ENCODE measurements at places on chromosomes 2 and 18. TPM values are rescaled to one million over a fixed set of nuclear protein-coding genes. Genes with fewer than 3 reads are reported as not detected.

DNA sequence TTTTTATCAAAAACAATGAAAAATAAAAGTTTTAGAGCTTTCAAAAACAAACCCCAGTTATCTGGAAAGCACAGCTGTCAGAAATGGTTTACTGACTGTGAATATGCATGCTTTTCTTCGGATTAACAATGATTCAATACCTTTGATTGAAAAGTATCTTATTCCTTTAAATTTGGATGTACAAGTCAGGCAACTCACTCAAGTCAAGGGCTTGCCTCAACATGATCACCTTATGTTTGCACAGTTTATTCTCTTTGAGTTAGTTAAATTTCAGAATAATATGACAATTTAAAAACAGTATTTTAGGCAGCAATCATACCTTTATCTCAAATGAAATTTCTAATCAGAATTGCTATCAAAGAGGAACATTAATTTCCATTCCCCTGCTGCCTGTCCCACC lies 108.8 kb upstream of the FOSL2 start:
- DNase-seq: no peak

SGPP2 gene
- 0.61 TPM for polyA plus RNA-seq

- DNase-seq: no peak
These were observed 221.1 kb downstream of the ALPK2 start for GRCh38 chr18:58407649-58408407.

DNA sequence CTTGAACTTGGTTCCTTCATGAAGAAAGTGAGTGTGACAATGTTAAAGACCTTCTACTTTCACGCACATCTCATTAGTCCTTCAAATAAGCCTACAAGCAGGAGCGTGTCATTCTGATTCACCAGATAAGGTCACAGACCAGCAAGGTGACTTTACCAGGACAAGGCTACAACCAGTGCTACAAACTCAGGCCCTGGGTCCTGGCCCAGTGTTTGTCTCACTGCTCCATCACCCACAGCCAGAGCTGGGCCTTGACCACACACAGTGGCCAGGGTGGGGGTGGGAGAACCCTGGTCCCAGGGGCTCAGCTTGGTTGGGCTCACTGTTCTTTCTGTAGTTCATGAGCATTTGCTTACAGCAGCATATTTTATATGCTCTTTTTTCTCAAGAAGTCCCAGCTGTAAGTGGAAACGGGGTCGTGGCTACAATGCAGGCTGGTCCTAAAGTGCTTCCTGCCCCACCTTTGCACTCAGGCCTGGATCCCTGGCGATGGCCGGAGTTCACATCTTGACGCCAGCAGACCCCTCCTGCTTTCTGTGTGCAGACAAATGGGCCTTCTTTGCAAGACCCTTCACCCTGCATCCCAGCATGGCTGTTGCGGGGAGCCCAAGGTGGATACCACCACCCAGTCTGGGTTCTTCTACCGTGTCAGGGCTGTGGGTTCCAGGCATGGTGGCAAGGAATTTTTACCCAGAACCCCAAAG lies 153.6 kb upstream of the EPAS1 start:
- DNase-seq: no peak

DNA sequence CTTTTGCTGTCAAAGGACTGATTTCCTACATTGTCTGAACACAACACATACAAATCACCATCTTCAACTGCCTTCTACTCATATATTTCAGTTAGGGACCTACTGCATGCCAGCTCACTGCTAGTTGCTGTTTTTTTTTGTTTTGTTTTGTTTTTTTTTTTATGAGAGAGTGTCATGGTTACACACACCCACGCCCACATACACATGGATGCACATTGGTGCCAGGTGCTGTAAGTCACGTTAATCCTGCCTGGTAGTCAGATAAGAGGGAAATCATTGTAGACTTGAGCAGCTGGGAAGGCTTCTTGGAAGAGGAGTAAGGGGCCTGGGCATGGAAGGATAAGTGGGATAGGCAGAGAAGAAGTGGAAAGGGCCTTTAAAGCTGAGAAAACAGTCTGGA lies 209.9 kb downstream of the TDRD15 start:
- DNase-seq: no peak

DNA sequence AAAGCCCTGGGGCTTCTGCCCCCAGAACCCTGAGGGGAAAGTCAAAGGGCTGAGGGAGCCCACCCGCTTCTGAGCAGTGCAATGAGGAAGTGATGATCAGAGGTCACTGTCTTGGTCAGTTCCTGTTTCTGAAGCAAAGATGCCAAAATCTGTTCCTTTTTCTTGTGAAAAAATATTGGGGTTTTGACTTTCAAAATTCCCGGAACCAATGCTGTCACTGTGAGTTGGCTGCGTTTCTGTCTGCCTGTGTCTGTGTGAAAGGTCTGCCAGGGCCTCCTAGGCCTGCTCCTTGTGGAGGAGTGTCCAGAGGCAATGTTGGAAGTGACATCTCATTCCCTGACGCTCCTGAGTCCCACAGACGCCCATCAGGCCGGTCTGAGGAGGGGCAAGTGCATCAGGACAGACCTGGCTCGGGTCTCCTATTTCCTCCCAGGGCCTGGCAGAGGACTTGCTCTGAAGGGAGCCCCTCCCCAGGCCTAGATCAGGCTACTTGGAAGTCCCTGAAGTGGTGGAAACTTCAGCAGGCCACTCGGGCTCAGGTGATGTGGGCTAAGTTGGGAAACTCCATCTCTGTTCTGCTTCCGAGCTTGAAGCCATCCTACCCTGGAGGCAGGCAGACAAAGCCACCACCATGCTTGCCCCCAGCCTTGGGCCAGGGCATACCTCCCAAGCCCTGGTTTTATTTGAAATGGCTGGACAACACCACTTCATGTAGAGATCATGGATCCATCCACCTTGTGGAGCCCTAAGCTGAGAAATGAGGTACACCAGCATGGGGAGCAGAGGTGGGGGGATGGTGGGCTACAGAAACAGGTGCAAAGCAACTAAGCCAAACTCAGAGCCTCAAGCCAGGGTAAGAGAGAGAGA lies 51.0 kb downstream of the PKDCC start:
- peak; percentile 52 for DNase-seq

DNA sequence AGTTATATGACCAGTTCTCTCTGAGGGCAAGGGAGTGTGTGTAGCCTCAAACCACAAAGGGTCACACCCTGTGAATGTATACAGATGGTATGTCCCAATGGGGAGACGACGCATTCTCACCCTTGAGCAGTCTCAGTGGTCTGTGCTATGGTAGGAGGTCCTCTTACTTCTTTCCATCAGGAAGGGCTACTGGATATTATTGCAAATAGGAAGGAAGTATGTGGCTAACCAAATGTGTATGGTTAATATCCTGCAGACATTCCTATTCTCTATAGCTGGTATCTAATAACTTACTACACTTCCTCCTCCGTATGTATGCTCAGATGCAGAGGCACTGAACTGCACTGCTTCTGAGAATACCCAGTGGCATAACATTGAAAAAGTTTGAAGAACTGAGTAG lies 306.7 kb upstream of the CCDC68 start:
- DNase-seq: no peak

DNA sequence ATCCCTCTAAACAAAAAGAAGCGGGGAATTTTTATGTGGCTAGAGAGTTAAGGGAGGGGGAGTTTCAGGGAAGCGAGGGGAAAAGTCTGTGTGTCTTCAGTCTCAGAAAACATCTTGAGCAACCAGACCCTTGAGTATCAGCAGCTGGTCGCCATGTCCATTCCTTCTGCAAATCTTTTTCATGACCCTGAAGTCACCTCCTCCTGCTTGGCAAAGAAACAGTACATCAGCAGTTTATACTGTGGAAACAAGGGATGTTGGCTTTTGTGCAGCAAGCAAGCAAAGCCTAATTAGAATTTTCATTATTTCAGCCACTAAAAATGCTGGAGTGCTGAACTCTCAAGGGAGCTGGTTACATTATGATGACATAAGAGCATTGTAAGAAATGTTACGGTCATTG lies 187.4 kb upstream of the SLC8A1 start:
- no peak for DNase-seq

CRYGC gene
- not detected for polyA plus RNA-seq

DNA sequence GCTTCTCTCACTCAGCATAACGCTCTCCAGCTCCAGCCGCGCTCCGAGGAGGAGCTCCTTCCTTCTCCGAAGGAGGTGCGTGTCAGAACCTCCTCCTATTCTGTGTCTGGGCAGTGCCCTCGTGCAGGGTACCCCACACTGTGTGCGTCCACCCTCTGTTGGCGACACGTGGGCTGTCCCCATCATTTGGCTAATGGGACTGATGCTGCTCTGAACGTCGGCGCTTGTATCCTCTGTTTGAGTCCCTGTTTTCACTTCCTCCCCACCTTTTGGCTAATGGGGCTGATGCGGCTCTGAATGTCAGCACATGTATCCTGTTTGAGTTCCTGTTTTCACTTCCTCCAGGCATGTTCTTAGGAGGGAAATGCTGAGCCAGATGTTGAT lies 22.2 kb downstream of the KCNG2 start:
- peak; percentile 57 for DNase-seq

GRCh38 chr2:185787227-185788145 lies 48.9 kb downstream of the FSIP2 start:
- no peak for DNase-seq

DNA sequence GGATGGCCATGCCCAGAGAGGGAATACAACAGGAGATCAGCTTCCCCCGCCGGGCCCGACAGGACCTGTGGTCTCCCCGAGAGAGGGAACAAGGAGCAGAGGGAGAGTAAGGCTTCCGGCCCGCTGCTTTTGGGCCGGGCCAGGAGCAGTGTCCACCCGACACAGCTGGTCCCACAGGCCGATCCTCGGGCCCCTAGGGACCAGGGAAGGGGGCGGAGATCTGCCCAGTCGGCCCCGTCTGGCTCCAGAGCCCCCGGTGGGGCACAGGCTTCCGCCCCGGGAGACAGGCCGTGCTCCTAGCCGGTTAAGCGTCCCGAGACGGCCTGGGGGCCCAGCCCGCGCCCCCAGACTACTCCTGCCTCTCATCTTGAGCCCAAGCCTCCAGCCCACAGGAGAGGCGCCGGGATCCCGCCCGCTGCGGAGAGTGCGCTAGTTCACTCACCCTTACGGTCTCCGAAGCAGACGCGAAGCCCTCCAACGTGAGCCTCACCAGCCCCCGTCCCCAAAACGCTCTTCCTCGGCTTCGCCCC lies at the start of gene MCFD2:
TSS of gene MCFD2 (minus strand) at position 526 of the 530 bp plus-strand sequence. CDS start 6,635 bp downstream, outside the sequence.
- peak; percentile 66 for DNase-seq

GFPT1 gene
- 5.8 TPM for polyA plus RNA-seq

VWC2L gene
- polyA plus RNA-seq: not detected

GRCh38 chr2:205323929-205324328 lies 358.4 kb upstream of the NRP2 start:
- DNase-seq: no peak

TRIM43 gene
- polyA plus RNA-seq: not detected

DNA sequence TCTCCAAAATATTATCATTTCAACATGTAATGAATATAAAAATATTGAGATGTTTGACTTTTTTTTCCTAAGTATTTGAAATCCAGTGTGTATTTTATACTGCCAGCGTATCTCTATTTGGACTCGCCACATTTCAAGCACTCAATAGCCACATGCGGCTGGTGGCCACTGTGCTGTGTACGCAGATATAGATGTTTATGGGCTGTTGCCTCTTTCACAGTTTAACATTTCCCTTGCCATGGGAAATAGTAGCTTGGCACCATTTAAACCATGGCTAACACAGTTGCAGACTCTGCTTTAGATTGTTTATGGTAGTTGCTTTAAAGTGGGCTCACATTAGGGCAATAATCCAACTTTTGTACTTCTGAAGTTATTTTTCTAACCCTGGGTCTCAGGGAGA lies 136.6 kb upstream of the ITGB6 start:
- DNase-seq: no peak

GRCh38 chr2:205366336-205367060 lies 315.8 kb upstream of the NRP2 start:
- DNase-seq: no peak

DNA sequence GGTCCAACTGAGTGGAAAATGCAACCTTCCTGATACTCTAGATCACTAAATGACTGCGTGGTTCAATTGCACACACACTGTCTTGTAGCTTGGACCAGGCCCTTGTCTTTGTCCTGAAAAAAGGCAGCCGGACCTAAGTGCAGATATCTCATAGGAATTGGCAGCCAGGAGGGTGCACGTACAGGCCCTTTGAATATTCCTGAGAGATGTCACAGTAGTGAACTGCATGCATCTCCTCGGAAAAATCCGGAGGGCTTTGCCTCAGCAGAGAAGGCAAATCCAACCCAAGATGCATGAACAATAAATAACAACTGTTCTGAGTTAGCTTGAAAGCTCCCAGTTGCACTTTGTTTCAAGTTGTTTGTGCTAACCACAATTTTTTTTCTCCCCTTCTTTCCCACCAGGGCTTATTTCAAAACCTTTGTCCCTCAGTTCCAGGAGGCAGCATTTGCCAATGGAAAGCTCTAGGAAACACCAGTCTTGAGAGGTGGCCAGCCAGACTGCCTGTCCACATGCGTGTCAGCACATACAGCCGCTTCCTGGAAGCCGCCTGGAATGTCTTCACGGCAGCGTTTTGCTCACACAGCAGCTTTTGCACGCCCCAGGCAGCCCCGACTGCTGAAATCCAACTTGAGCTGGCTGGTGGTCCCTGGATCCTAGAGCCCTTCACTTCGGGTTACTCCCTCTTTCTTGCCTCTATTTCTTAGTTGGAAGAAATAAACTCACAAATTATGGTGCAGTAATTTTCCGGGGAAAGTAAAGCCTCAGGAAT lies 54.4 kb upstream of the FOSL2 start:
- peak; percentile 67 for DNase-seq

DNA sequence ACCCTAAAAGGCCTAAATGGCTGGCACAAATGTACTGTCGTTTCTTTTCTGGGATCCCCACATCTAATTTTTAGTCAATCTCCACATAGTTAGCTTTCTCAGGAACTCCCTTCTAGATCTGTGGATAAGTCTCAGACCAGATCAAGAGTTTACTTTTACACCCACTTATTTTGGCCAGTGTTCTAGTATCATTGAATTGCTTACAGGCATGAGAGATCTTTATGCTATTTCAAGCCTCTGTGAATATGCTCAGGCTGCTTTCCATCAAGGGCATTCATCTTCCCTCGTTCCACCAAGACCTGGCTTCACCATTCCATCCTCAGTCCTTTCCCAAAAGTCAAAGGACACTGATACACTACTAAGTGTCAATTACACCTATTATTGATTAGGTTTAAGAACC lies 27.8 kb upstream of the SCN1A start:
- DNase-seq: no peak

GRCh38 chr2:200188876-200189275 lies 117.6 kb upstream of the SPATS2L start:
- DNase-seq: no peak

DNA sequence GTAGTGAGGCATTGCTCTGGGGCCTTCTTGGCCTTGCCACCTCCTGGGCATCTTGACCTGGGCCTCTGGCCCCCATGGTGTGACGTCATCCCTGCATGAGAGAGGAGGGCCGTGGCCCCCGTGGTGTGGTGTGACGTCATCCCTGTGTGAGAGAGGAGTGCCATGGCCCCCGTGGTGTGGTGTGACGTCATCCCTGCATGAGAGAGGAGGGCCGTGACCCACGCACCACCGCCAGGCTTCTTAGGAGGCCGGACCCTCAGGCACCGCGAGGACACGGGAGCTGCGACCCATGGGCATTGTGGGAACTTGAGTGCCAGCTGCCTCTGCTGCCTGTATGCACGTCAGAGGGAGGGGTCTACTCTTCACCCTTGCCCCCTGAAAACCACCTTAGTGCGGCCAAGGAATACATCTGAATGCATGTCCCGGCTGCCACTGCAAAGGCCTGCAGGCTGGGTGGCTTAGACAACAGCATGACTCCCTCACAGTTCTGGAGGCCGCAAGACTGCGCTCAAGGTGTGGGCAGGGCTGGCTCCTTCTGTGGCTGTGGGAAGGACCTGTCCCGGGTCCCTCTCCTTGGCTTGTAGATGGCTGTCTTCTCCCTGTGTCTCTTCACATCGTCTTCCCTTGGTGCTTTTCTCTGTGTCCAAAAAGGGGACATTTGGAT lies 20.8 kb upstream of the OTOS start:
- no peak for DNase-seq

Measured in adrenal gland (tissue), 19 donors.